Stimulated activated CD4-positive, alpha-beta T cell treated with anti-CD3 and anti-CD28 coated beads, TNF-alpha, amount 100 ng/mL, for 4 hours (primary cell): ENCODE measurements at places on chromosomes 1 and 21.

- DNase-seq, result no peak
Measured at GRCh38 chr21:45097827-45098387, 23.5 kb downstream of the ADARB1 start.

GRCh38 chr1:212633161-212633560, 24.6 kb downstream of the ATF3 start:
- no peak for DNase-seq

DNA sequence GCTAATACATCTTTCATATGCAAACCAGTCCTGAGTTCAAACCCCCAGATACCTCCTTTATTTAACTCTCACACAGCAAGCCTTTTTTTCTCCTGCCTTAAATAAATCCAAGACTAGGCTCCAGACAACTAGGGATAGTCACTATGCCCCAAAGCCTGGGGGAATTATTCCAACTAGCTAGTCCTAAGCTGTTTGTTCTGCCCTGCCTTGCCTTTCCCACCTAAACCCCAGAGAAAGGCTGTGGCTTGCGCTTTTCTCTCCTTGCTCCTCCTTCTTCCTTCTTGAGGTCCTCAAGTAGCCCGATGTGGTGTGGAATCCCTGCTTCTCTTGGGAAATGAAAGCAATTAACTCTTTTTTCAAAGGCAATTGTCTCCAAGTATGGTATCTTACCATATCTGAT, 31.8 kb downstream of the C1orf87 start:
- no peak for DNase-seq

DNA sequence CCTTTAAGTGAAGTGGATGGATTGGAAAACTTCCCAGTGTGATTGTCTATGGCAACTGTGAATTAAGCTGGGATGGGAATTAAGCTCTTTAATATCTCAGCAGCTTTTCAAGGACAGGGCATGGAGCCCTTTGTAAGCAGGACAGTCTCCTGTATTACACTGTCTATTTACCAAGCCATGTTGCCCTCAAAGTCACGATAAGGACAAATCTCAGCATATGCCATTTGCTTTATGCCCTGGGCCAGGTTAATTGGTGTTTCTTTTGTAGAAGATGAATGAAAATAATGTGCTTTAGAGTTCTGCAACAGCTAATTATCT, 17.6 kb downstream of the UTP25 start:
- no peak for DNase-seq

GRCh38 chr1:173017792-173018191, 32.9 kb downstream of the TNFSF18 start:
- DNase-seq, result no peak

DNA sequence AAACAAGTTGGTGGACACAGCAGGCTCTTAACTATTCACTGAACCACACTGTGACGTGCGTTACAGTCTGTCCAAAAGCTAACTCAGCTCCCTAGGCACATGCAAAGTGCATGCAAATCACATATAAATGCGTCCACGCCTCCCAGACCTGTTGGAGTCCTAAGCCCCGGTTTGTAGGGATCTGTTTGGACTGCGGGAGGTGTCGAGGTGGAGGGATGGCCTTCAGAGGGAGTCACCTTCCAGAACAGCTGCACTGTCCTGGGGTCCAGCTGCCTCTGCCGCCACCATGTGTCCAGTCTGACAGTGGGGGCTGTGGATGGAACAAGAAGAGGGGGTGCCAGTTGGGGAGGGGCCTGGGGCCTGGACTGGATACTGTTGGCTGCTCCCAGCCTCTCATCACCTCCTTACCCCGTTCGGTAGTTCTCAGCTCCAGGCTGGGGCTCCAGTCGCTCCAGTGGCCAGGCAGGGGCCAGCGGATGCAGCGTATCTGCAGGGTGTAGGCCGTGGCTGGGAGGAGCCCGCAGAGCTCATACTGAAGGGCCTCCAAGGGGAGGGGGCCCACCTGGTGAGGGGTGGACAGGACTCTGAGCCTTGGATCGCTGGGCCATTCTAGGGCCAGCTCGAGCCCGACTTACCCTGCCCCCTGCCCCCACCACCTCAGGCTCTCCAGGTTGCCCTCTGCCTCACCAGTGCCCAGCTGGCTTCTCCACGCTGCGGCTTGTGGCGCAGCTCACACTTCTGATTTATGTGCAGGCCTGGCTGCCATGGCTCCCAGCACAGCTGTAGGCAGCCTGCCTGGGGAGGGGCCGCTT, 7.9 kb upstream of the MRPS15 start:
- no peak for DNase-seq

DNA sequence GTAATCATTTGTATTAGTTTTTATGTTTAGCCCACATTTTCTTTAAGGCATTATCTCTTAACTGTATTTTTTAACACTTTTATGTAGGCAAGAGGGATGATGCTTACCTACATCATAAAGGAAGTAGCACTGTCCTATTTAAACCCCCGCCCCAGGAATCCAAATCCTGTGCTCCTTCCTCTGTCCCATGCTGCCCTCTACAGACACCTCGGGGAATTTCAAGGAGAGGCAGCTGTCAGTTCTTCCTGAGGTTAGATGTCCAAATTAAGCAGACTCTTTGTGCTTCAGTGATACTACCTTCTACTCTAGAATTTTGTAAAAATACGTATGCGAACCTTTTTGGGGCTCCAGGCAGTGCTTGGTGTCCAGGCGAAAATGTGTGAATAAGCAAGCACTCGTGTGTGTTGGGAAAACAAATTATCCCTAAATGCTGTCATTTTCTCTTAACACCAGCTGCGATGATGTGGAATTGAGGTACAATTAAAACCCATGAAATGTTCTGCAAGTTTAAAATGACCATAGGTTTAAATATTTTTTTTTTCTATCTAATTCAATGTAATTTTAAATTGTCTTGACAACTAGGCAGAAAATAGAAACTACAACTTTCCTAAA, 19.2 kb downstream of the CRCT1 start:
- no peak for DNase-seq

DNA sequence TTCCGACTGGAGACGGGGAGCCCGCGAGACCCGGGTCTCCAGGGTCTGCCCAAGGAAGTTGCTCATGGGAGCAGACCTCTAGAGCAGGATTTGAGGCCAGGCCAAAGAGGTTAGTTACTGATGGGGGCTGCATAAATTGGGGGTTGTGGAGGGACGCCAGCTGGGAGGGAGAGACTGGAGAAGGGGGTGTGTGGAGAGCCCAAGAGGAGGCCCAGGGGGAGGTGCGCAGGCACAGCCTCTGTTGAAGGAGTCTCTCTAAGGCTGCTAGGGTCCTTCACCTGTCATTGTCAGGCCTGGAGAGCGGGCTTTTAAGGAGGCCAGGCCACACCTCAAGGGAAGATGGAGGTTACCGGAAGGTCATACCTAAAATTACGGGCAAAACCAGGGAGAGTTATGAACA, 363 bp downstream of the PLA2G5 start:
- DNase-seq, result no peak

DNA sequence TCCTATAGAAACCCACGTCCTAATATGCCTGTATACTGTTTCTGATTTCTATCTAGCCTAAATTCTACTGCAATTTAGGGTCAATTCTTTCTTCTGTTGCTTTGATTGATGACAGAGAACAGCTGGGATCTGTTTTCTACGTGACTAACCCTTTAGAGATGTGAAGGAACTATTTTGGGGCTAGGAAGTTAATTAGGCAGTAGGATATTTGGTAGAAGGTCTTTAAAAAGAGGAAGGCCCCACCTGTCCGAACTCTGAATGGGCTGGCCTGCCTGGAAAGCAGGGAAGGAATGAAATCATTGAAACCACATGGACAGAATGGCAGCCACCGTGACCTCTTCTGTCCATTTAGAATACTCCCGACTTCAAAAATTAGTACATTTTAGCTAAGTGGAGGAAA, 21.0 kb downstream of the EIF2D start:
- DNase-seq, result no peak

DNA sequence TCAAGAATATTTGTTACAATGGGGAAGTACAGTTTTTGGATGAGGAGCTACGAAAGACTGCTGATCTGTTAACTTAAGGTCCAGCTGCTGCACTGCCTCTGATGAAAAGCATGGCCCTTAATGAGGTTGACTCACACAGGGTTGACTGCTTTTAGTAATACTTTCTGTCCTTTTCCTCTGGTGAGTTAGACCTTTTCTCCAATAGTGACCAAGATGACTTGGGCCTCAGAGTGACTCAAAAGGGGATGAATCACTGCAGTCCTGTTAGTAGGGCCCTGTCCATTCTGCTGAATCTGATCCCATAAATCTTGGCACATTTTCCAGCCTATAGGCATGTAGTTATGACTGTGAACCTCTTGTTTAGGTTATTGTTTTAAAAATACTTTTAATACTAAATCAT, 2.7 kb downstream of the DISP1 start:
- DNase-seq, result no peak

DNA sequence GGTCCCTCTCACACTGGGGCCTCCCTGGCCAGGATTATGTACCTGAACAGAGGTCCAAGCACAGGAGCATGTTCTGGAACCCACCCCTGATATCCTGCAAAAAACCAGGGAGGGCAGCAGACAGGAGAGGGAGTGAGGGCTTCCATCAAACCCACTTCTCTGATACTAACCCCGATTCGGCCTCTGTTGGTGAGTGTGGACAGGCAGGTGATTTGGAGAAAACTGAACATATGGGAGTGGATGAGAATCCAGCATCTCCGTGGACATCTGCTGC, 215.3 kb downstream of the MATN1 start:
- DNase-seq, result no peak

DNA sequence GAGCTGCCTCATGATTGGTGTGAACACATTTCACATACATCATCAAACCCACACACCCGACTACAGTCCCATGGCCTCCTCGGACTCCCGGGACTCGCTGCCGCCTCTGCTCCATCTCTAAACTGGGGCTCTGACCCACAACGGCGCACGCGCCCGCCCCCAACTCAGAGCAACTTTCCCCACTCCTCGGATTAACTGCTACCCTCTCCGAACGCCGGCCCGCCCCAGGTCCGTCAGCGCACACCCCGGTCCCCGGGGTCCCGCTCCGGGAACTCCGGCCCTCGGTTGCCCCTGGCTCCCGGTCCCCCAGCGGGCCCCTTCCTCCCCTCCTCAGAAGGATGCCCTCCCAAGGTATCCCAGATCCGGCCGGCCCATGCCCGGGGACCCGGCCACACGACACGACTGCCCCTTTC, 740 bp downstream of the DSTYK start:
- peak; percentile 13 for DNase-seq

DNA sequence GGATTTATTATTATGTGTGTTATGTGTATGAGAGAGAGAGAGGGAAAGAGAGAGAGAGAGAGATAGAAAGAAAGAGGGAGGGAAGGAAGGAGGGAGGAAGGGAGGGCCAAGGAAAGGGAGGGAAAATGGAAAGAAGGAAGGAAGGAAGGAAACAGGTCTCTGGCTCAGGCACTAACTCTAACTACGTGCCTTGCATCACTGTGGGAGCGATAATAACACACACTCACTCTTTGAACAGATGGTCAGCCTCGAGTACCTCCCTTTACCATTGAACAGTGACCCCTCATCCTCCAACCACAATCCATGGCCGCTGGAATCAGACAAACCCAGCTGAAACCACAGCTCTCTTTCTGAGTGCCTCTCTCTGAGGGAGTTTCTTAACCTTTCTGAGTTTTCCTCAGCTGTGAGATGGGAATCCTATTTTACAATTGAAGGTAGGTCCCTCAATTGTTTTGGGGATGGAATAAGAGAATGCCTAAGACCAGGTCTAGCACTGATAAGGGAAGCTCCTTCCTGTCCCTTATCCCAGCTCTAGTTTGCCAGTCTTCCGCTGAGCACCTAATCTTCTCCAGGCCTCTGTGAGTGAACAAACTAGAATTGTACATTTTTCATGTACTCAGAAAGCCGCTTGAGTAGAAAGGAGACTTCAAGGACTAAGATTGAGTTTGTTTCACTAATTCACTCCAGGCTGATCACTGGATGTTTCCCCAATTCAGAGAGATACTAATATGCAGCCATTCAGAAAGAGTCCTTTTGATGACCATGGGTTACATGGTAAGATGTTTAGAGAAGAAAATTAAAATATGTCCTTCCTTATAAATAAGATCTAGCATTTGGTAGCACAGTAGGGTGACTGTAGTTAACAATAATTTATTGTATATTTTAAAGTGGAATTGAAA, 62.8 kb downstream of the IRF2BP2 start:
- no peak for DNase-seq

DNA sequence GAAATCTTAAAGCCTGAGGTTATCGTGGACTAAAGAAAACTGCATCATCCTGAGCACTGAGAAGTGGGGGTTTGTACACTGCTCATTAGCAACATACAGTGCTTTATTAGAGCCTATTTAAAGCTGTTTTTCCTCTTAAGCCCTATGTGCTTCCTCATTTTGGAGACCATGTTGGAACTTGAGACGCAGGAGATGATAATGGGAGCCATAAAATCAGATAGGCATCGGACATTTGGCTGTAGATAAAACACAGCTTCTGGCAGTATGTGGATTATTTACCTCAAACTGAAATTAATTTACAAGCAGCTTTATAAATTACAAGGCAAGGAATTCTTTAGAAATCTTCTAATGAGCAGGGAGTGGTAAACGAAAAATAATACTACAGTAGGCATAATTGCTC, 147.7 kb upstream of the IVNS1ABP start:
- DNase-seq, result no peak

- no peak for DNase-seq
Measured at GRCh38 chr1:89600451-89601224, 32.3 kb upstream of the LRRC8C start.

DNA sequence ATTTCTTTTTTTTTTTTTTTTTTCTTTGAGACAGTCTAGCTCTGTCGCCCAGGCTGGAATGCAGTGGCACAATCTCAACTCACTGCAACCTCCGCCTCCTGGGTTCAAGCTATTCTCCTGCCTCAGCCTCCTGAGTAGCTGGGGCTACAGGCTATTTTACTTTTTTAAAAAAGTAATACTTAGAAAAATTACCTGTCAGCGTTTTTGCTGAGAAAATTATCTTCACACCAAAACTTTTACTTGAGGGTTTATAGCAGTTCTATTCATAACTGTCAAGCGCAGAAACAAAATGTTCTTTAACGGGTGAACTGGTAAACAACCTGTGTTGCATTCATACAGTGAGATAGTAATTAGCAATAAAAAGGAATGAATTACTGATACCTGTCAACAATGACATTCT, 1.5 kb upstream of the SLC25A24 start:
- no peak for DNase-seq

- no peak for DNase-seq
Measured at GRCh38 chr1:9733160-9733789, 81.7 kb downstream of the PIK3CD start.

DNA sequence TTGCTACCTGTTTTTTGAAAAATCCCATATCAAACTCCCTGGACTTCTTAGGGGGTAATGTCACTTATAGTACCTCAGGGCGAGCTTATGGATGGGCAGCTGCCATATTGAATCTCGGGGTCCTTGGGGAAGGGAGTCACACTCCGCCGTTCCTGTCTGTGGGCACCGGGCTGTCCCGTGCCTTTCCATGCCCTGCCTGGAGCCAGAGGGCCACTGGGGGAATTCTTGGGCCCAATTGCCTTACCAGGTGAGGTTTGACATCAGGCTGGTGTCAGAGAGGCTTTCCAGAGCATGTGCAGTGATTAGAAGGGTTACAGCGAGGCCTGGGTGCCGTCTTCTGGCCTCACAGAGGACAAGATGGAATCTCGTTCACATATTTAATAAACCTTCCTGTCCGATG, 28.8 kb downstream of the QSOX1 start:
- DNase-seq, result no peak

GRCh38 chr21:31011412-31011811, 26.9 kb downstream of the KRTAP19-8 start:
- DNase-seq, result no peak
